Activated gamma-delta T cell treated with anti-CD3 and anti-CD28 coated beads, Interleukin-2, amount 50 U/mL, for 16 hours (primary cell): ENCODE measurements at places on chromosomes 6 and 20.

- no peak for DNase-seq
Observed at GRCh38 chr6:7424967-7425807, 35.6 kb downstream of the RIOK1 start.

DNA sequence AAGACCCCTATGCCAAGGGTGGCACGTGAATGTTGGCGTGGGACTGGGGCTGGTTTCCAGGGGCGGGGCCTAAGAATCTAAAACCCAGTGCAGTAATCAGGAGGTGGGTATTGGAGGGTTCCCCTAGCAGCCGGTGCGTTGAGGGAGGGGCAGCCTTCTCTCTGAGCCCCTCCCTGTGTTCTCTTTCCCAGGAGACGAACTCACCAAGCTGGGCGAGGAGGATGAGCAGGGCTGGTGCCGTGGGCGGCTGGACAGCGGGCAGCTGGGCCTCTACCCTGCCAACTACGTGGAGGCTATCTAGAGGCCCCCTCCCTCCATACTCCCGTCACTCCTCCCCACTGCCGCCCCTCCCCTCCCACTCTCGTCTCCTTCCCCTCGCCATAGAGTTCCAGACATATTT, 23.9 kb downstream of the SPDEF start:
- no peak for DNase-seq

DNA sequence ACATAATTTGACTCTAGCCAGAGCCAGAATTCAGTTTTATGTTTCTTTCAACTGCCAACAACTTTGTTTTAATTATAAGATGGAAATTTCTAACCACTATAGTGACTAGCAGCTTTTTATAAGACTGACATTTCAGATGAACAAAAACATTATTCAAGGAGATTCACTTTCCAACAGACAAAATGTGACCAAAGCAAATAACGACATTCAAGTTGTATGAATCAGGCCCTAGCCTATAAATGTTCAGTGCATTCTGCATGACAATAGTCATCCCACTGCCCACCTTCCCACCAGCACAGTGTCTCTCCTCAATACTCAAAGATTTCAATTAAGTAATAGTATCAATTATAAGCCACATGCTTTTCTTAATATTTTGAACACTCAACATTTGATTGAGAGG, 200.7 kb downstream of the KHDC1L start:
- DNase-seq: no peak

DNA sequence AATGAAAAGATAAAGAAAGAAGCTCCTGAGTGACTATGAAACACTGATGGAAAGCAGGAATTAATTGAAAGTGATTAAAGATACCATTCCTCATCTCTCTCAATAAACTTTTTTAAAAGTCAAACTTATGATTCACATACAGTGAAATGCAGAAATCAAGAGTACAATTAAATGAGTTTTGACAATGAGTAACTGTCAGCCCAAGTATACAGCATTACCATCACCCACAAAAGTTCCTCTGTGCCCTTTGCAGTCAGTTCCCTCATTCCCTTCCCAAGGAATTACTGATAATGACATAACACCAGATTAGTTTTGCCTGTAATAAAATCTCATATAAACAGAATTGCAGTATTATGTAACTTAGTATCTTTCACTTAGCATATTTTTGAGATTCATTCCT, 44.5 kb downstream of the ATG5 start:
- DNase-seq: no peak

GRCh38 chr6:10951675-10952282, 64.9 kb downstream of the SYCP2L start:
- no peak for DNase-seq

- no peak for DNase-seq
Observed at GRCh38 chr6:88163616-88164015, 2.5 kb downstream of the CNR1 start.
